Activated CD4-positive, alpha-beta T cell treated with anti-CD3 and anti-CD28 coated beads, Interleukin-2, amount 50 U/mL, for 48 hours (primary cell): ENCODE measurements at places on chromosomes 7 and 10.

- no peak for DNase-seq
These were observed 34.4 kb upstream of the ARMS2 start for GRCh38 chr10:122419876-122420623.

- DNase-seq = no peak
These were observed 9.4 kb downstream of the ELFN1 start for GRCh38 chr7:1679326-1679965.

DNA sequence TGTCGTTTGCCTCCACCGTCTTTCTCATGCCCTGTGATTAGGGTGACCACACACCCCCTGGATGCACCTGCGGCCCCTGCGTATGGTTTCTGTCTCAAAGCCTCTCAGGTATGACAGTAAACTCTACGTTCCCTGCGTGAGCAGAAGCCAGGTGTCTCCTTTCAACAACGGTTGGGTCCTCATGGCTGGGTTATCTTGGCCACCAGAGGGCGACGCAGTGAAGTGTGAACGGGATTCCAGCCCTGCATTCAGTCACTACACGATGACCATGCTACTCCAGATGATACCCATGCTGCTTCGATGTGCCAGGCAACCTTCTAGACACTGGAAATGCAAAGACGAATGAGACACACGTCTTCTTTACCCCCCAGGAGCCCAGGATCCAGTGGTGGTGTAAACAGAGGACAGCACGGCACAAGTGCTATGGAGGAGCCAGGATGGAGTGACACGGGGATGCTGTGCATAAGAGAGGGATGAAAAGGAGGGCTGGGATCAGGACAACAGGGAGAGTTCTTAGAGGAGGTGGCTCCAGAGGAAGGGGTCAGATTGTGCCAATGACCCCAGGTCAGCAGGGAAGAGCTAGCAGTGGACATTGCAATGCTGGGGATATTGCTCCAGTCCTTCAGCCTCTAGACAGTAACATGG is 228.1 kb upstream of the PFKP start:
- DNase-seq = peak; percentile 63

DNA sequence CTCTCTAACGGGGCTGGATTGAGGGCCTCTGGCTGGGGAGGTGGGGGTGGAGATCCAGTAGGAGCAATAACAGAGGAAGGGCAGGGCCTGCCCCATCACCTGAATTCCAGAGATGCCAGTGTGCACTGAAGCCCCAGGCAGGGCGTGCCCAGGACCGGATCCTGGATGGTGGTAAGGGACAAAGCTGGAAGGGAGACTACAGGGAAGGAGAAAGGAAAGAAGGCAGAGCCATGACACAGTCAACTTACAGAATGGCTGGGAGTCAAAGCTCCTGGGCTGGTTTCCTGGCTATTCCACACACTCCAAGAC is 666 bp downstream of the TMEM139 start:
- no peak for DNase-seq

GRCh38 chr10:27245836-27246235 is 5.2 kb upstream of the ACBD5 start:
- no peak for DNase-seq
